Immature natural killer cell (primary cell): ENCODE measurements at places on chromosomes 1 and 21. TPM values are rescaled to one million over a fixed set of nuclear protein-coding genes. Genes with fewer than 3 reads are reported as not detected.

Gene SRGAP2
- polyA plus RNA-seq: 2.7 TPM

Gene TMEM269
- not detected for polyA plus RNA-seq

Gene AIRE
- polyA plus RNA-seq: not detected

Gene AVPR1B
- polyA plus RNA-seq: not detected

Gene GUCA2B
- not detected for polyA plus RNA-seq
